NCI-H1417 treated with DMSO at 0.1 percent for 48 hours (cell line): ENCODE measurements at places on chromosomes 4 and X.

DNA sequence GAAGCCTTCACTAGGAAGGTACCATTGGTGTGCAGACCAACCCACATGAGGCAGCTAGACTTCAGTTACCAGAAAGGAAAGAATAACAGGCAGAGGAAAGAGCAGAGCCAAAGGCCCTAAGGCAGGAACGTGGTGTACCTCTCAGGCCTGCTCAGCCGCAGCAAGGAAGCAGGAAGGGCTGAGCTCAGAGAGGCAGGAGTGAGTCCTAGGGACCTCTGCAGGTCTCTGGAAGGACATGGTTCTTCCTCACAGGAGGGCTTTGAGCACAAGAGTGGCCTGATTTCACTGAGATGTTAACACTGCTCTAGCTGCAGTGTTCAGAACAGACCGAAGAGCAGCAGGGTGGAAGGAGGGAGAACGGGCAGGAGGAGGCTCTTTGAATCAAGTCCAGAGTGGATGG, 124.6 kb downstream of the DCHS2 start:
- DNase-seq: no peak

GRCh38 chr4:63459329-63459728, 949.9 kb downstream of the TECRL start:
- DNase-seq: no peak

GRCh38 chr4:127463883-127464282, 168.9 kb upstream of the INTU start:
- DNase-seq: no peak

DNA sequence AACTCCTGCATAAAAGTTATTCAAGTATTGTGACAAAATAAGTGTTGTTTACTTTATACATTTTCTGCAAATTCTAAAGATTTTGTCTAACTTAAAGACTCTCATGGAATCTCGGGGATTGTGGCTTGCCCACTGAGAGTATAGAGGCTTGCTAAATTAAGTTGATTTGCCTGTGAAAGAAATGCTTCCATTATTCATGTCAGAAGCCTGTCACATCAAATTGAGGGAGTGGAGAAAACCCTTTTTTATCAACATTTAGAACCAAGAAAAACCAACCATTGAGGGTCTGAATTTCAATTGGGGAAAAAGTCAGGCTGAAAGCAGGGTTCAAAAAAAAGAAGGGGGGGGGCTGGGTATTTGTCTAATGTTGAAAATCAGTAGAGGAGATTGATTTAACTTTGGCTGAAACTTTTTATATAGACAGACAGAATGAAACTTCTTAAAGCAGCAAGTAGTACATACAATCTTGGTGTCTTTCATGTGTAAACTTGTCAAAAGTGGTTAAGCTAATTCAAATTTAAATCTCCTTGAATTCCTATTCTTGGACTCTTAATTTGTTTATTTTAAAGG, 144.8 kb upstream of the CXorf66 start:
- no peak for DNase-seq

DNA sequence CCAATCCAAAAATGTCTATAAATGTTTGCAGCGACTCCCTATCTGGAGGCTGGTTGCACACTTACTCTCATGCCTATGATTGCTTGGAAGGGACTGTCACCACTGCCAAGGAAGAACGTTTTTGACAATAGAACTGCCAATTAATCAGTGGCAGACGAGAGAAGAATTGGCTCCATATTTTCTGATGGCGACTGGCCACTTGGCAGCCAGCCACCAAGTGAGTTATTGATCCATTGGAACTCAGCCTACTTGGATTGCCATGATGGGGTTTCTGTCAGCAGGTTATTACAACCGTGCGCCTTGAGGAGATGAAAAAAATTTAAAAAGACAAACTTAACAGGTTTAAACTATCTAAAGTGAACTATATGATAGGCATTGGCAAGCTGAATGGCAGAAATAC, 47.4 kb downstream of the LINC00632 start:
- DNase-seq: no peak

- DNase-seq: no peak
Measured at GRCh38 chr4:98540803-98541202, 117.6 kb downstream of the TSPAN5 start.

GRCh38 chrX:41518127-41518840, 71.1 kb downstream of the NYX start:
- DNase-seq: no peak

DNA sequence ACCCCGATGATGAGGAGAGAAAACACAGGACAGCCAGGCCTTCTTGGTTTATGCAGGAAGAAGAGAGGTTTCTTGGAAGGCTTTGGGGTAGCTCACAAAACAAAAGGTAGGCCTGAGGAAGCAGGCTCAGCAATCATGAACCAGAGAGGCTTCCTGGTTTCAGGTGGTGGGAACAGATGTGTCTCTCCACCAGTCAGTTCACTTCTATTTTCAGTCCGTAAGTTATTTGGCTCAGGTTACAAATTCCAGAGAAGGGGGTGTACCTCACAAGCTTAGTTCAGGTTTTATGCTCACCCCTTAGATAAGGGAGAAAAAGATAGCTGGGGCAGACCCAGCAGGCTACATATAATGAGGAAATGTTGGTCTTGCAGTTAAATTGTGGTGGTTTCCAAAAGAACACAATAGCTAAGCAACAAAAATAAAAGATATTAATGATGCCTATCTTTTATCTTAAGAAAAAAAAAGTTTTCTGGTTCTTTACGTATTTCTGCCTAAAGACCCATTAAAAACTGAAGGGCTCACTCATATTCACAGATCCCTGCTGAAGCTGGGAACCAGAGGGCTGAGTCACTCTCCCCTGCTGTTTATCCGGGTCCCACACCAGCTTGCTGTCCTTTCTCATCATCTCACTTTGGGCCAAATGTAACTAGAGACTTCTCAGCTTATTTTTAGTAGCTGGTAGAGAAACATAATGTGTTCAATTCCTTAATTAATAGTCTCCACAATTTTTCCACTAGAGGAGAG, 177.0 kb downstream of the CAMK2D start:
- no peak for DNase-seq

DNA sequence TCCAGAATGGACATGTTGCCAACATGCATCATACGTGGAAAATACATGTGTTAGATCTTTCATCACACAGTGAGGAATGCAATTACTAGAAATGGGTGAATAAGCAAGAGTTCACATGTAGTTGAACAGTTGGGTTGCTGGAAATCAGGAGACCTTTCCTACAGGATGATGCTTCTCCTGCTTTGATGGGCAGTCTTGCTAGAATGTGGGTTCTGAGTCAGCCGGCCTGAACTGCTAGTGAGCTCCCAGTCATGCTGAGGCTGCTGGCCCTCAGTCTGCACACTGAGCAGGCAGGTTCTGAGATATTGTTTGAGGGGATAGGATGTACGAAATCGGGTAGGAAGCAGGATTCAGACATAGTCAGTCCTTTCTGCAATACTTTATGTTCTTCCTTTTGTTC, 20.2 kb downstream of the MSL3 start:
- DNase-seq: no peak

GRCh38 chr4:151165205-151166000, 66.0 kb downstream of the RPS3A start:
- DNase-seq: no peak

GRCh38 chr4:139589336-139590018, 33.5 kb upstream of the SETD7 start:
- no peak for DNase-seq

DNA sequence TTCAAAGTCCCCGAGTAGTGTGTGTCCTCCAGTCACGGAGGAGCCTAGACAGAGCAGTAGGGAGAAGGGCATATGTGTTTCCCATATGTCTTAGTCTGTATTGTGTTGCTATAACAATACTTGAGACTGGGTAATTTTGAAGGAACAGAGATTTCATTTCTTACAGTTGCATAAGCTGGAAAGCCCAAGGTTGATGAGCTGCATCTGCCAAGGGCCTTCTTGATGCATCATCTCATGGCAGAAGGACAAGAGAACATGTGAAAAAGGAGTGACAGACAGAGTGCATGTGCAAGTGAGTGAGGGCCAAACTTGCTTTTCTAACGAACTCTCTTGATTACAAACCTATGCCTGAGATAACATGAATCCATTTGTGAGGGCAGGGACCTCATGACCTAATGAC, 243.4 kb downstream of the ARHGAP10 start:
- DNase-seq: no peak

GRCh38 chrX:147498796-147499195, 412.9 kb upstream of the FMR1 start:
- DNase-seq: no peak

DNA sequence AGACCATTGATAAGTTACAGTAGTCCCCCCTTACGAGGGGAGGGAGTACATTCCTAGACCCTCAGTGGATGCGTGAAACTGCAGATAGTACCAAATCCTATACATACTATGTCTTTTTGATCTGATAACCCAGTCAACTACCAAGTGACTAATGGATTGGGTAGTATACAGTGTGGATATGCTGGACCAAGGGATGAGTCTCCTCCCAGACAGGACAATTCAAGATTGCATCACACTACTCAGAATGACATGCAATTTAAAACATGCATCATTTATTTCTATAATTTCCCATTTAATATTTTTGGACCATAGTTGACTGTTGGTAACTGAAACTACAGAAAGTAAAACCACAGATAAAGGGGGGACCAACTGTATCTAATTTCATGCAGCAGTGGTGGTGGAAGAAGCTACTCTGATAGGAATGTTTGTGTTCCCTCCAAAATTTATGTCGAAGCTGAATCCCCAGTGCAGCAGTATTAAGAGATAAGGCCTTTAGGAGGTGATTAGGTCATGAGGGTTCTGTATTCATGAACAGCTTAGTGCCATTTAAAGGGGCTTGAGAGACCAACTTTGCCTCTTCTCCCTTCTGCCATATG, 11.9 kb downstream of the HADH start:
- DNase-seq: no peak

GRCh38 chr4:39548425-39549067, 21.3 kb upstream of the UGDH start:
- DNase-seq: no peak

DNA sequence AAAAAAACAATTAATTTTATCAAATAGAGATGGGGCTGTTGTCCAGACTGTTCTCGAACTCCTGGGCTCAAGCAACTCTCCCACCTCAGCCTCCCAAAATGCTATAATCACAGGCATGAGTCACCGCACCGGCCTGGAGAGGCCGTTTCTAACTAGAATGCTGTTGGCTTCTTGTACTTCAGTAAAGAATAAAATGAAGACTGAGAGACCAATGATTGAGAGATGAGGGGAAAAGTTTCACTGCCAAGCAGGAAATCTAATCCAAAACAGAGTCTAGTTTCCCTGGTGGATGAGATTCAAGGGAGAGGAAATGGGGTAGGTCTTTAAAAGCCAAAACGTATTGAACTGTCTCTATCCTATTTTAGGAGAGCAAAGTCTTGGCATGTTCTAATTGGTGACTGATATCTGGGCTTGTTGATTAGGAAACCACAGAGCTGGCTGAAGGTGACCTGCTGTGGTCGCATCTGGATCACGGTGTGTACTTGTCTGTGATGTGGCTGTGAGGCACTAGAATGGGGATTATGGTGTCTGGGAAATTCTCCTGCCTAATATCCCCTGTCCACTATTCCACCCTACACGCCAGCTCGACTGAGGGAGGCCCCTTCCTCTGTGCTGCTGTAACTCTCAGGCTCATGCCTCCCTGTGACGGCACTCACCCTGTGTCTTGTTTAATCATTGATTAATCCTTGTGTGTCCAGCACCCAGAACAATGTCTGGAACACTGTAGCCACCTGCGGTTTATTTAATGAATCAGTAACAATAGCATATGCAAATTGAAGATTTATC, 15.0 kb upstream of the TRIM2 start:
- DNase-seq: no peak

DNA sequence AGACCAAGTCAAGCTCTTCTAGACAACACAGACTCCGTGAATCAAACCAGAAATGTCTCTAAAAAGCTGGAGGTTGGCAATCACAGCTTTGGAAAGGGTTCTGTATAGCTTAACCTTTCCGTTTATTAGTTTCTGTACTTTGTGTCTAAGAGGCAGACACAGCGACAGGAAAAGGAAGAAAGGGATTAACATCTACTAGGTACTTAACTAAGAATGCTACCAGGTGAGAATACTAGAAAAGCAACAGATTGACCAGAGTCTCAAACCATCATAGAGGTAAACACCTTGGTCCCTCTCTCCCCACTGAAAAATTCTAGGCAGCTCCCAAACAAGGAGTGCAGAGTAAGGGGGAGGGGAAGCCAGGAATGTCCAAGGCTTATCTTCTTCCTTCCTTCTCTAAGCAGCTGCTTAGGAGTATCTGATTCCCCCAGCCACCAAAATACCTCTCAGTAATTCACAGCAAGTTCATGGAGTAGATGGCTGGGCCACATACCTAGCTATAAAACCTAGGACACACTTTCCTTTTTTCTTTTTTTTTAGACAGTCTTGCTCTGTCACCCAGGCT, 80.8 kb downstream of the APBB2 start:
- DNase-seq: no peak

DNA sequence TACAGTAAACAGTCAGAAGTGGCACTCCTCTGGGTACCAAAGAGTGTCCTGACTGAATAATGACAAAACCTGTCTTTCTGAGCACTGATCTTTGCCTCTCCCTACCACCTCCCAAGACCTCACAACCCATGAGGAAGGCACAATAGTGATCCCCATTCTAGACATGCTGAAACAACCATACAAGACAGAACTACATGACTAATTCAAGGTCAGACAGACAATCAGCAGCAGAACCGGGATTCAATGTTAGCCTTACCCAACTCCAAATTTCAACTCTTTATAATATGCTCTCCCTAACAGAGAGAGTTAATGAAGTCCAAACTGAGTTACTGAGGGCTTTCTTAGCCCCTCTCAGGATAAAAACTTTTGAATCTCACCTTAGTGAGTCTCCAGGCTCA, 71.0 kb downstream of the IRF2 start:
- no peak for DNase-seq

GRCh38 chrX:118727686-118728339, 407 bp downstream of the IL13RA1 start:
- no peak for DNase-seq

DNA sequence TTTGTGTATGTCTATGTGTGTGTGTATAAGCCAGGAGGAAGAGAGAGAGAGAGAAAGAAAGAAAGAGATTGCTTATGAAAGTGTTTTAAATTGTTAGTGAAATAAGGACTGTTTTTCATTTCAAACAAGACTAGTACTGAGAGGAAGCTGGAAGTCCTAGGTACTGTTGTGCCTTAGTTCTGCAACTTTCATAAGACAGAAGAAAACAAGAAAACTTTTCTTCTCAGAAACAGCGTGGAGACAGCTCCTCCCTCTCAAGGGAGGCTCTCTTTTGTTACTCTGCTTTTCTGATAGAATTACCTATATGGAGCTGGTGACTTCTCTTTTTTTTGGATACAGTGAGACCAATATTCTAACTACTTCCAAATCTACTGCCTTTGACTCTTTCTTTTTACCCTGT, 62.5 kb downstream of the BANK1 start:
- DNase-seq: no peak

- DNase-seq: no peak
Measured at GRCh38 chrX:140342410-140342809, 162.5 kb downstream of the SOX3 start.

DNA sequence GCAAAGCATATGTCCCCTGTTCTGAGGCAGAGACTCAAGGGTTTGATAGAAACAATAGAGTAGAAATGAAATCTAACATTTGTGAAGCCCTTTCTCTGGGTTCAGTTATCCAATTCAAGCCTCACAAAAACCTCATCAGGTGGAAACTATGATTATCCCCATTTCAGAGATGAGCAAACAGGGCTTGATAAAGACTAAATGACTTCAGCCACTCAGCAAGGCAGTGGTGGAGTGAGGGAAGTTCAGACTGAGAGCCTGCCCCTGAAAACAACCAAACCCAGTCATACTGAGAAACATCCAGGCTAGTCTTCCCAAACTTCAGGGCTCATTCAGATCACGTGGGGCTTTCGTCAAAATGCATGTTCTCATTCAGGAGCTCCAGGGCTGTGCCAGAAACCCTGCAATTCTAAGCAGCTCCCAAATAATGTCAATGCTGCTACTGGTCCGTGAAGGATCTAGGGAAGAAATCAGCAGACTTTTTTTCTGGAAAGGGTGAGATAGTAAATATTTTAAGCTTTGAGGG, 109.6 kb upstream of the KIT start:
- no peak for DNase-seq
